HFFc6 (cell line): ENCODE measurements at places on chromosomes 5 and 9.
A peak's percentile ranks its signal among the peaks of the same experiment; 100 is the strongest.

- DNase-seq = no peak
Measured at GRCh38 chr5:69270840-69271239, 36.2 kb downstream of the CDK7 start.

GRCh38 chr5:148897842-148898241 lies 71.4 kb downstream of the ADRB2 start:
- no peak for DNase-seq

DNA sequence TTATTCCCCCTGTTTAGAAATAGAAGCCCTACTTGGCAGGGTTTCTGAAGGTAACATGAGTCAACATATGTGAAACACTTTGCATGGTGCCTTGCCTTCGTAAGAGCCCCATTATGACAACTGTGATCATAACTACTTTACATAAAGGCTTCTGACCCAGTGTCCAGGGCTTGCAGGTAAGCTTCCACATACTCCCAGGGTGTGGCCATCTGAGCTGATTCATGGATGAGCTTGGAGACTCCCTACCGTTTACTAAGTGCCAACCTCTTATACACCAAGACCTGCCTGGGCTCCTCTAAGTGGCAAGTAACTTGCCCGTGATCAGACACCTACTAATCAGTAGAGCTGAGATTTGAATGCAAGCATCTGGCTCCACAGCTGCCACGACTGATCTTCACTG lies 62.8 kb upstream of the C5orf58 start:
- DNase-seq = no peak

- DNase-seq = no peak
Measured at GRCh38 chr5:65434122-65434521, 47.6 kb downstream of the ADAMTS6 start.

GRCh38 chr5:9765419-9766140 lies 135.4 kb upstream of the TAS2R1 start:
- peak; percentile 70 for DNase-seq

- DNase-seq = no peak
Measured at GRCh38 chr5:171386861-171387344, 746 bp upstream of the NPM1 start.

DNA sequence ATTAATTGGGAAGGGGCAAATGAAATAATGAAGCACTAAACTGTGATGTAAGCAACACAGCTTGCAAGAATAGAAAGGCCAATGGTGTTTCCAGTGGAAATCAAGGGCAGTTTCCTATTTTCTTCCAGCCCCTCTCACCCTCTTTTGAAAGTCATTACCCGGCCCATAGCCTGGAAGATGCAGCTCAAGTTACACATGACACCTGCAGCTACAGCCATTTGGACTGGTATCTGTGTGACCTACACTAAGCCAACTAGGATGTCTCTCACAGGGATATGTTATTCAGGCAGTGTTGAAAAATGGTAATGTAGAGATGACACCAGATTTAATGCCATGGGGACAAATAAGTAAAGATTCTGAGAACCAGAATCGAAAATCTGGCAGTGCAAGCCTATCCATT lies 439.4 kb upstream of the ZNF462 start:
- DNase-seq = no peak

- no peak for DNase-seq
Measured at GRCh38 chr9:126361810-126362238, 35.2 kb downstream of the MVB12B start.

- DNase-seq = no peak
Measured at GRCh38 chr9:114718801-114719221, 36.8 kb upstream of the TEX48 start.

DNA sequence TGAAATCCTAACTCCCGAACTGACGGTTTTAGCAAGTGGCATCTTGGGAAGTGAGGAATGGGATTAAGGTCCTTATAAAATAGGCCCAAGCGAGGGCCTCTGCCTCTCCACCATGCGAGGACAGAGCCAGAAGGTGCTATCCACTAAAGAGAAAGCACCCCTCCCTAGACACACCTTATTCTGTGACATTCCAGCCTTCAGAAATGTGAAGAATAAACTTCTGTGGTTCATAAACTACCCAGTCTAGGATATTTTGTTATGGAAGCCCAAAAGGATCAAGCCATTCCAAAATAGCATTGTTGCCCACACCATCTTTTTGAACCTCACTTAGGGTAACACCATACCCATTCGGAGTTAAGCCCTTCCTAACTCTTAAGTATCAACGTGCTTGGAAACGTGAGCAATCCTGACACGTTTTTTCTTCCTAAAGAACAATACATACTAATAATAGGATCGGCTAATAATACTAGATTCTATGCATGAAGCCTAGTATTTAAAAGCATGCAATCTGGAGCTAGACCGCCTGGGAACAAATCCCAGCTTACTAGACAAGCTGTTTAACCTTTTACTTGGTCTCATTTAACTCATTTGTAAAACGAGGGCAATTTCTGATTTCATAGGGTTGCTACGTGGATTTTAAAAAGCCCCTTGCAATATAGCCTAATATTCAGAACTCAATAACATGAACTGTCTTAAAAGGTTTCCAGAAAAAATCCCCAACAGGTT lies 1.1 kb upstream of the SMC2 start:
- DNase-seq = no peak

DNA sequence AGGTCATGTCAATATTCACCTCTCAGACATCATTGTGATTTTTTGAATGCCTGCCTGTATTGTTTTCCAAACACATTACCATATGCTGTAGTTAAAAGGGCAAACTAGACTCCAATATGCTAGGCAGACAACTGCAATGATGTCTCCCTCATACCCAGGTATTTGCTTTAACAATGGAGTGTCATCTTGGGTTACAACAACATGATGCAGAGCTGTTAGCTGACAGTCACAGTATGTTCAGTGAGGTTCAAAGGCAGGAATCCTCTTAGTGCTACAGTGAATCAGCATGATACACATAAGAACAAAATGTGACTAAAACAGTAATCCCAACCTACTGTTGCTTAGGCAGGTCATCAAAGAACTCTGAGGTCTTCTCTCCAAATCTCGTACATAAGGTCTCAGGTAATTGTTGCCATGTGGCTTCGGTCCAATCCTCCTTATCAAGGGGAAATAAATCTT lies 24.0 kb downstream of the OR1J1 start:
- peak; percentile 27 for DNase-seq

DNA sequence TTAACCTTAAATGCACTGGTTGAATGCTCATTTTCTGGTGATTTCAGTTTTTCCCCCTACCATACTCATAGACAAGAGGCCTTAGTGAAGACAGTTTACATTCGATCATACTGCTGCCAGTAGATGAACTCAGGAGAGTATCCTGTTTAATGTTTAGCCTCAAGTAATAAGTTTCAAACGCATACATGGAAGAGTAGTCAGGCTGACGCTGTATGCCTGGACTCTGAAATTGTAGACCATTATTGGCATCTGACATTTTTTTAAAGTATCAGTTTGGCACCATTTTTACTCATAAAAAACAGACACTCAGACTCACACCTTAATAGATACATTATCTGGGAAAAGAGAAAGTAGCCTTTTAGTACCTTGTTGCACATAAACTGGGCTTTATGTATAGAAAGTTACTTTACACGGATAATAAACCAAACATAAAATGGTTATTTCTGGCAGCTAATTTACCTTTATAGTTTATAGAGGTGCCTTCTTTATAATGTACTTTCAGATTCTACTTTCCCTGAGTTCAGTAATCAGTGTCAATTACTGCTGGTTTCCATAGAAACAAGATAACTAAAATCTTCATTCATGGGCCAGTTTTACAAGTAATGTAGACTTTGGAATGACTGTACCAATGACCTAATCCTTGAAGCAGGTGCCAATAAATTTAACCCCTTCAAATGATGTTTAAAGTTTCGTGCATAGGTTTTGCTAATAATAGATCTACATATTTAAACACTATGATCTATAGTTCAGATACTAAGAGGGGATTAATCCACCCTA lies 183.8 kb upstream of the ITGA1 start:
- no peak for DNase-seq

GRCh38 chr9:13461414-13461991 lies 182.0 kb upstream of the MPDZ start:
- DNase-seq = no peak

DNA sequence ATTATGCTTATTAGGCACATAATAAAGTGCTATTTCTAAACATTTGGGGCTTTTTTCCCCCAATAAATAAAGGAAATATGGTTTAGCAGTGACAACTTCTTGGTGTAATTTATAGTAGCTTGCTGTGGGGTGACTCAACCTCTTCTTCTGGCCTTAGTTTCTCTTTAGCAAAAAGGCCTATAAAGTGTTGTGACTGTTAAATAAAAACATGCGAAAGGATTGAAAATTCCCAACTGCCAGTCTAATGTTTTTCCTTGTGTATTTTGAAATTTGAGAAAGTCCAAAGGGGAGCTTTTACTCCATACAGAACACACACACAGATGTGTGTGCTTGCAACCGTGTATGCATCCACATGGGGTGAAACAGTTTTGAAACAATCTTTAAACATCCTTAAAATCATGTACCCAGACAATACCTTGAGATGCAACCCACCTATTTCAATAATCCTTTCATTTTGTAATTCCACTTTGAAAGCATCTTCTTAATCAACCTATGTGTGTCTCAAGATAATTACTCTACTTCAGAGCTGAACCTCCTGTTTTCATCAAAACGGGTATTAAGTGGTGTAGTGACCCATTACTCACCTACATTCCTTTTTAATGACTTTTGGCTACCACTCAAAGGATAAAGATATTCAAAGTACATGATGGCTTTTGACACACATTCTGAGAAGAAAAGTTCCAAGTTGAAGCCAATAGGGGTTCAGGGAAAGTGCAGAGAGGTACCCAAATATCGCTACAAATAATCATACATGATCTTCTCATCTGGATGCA lies 123.8 kb downstream of the DROSHA start:
- DNase-seq = peak; percentile 38

DNA sequence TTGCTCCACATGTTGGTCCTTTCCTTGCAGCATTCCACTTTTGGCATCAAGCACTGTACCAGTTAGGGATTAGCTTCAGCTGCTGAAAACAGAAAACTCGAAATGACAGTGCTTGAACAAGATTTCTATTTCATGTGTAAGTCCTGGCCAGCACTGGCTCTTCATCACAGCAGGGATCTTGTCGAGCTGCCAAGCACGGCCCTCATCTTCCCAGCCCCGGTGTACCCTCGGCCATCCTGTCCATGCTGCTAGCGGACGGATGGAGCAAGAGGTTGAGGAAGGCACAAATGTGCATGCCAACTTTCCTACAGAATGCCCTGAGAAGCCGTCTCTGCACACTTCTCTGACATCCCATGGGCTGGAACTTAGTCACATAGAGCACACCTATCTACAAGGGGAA lies 130.6 kb downstream of the TENT4A start:
- DNase-seq = no peak

- no peak for DNase-seq
Measured at GRCh38 chr9:94169968-94170367, 85.7 kb downstream of the PTPDC1 start.

DNA sequence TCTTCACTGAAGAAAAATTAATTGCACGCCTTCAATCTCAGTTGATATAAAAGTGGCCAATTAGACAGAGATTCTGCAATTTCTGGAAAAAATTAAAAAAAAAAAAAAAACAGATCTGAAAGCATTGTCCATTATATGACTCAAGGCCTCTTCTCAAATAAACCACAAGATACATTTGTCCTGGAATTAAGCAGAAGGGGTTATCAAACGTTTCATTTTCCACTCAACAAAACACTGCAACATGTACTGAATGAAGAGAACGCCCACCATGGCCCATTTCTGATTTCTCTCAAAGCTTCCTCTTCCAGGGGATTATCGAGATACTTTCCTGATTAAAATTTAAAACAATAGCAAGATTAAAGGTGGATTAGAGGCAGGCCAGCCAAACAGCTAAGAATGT lies 5.8 kb upstream of the PAPPA start:
- DNase-seq = no peak

DNA sequence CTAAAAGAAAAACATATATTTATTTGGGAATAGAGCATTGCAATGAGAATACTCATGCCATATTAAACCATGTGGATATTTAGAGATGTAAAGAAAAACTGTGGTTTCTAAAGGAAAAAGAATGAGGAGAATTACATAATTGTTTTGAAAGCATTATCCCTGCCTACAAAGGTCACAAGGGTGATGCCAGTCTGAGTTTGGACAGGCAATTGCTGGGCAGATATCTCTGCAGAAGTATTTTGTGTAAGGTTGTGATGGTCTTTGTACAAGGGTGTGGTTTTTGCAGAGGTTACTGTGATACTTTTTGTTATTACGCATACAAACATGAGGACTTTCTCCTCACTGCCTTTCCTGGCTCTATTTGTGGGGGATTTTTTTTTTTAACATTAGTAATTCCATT lies 2022.9 kb upstream of the CDH6 start:
- DNase-seq = no peak
